Transverse colon (tissue), 4 donors: ENCODE measurements at places on chromosomes 1 and 21. TPM values are rescaled to one million over a fixed set of nuclear protein-coding genes. Genes with fewer than 3 reads are reported as not detected.

DNA sequence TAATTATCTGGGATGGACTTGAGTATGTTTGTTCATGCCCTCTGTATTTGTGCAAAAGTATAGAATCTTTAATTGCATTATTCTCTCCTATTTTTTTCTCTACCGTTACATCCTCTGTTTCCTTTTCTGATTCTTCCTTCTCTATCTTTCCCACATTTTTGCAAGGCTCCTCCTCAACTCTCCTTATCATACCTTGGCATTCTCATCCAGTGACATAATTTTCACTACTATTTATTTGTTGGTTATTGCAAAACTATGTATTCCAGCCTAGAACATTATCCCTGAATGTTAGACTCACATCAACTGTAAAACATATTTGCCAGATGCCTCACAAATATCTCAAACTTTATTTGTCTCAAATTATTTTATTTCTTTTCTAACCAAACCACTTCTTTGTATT, 381.9 kb downstream of the COL11A1 start:
- no peak overlapping the region for H3K27ac ChIP-seq
- H3K36me3 ChIP-seq = no peaks in the 10 kb centered on the region
- H3K4me3 ChIP-seq = no peak overlapping the region

DNA sequence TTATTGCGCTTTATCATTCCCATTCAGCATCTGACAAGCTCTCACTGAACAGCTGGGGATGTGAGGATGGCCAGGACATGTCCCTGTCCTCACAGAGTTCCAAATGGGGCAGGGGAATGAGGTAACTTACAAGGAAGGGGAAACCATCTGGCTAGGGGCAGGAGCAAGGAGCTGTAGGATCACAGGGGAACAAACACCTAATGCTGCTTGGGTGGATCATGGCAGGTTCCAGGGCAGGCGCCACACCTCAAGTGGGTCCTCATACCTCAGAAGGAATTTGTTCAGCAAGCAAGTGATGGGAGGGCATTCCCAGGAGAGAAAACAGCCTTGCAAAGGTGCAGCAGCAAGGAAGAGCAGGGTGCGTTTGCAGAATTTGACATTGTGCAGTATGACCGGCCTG, 35.1 kb upstream of the GRIK3 start:
- H3K27ac ChIP-seq = no peak overlapping the region
- H3K4me3 ChIP-seq = no peak overlapping the region
- H3K4me1 ChIP-seq = no peaks in the 10 kb centered on the region
- no peaks in the 10 kb centered on the region for H3K36me3 ChIP-seq

DNA sequence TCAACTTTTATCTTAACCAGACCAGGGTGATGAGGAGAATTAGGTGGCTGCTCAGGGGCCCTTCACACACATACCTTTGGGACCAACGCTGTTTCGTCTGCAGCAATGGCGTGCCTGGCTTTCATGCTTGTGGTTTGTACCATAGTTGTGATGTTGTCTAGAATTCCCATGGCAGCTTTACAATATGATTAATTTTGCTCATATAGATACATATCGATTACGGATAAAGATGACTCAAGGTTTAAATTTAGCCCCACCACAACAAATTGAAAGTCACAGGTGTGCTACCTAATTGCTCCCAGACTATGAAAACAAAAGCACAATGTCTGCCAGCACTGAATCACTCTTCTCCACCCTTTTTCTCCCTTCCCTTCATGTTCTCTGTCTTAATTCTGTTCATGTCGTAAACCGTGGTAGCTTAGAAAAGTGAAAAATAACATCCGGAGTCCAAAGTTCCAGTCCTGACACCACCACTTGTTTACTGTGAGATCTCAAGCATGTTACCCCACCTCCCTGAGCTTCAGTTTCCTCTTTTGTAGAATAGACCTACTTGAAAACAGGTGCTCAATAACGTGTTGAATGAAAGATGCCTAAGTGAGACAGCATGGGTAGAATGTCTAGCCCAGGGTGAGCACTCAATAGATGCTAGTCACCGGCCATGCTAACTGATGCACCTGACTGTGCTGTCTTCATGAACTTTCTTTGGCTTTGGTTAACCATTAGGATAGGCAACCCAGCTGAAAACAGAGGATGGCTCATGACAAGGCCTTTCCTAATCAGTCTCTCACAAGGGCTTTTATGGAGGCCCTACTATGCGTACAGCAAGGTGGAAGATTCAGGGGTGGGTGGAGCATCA, 22.1 kb upstream of the JUN start:
- H3K27me3 ChIP-seq = no peaks in the 10 kb centered on the region
- H3K4me3 ChIP-seq = no peak overlapping the region
- H3K36me3 ChIP-seq = no peaks in the 10 kb centered on the region
- H3K4me1 ChIP-seq = peaks cover 27% of the 10 kb centered on the region
- no peak for DNase-seq

DNA sequence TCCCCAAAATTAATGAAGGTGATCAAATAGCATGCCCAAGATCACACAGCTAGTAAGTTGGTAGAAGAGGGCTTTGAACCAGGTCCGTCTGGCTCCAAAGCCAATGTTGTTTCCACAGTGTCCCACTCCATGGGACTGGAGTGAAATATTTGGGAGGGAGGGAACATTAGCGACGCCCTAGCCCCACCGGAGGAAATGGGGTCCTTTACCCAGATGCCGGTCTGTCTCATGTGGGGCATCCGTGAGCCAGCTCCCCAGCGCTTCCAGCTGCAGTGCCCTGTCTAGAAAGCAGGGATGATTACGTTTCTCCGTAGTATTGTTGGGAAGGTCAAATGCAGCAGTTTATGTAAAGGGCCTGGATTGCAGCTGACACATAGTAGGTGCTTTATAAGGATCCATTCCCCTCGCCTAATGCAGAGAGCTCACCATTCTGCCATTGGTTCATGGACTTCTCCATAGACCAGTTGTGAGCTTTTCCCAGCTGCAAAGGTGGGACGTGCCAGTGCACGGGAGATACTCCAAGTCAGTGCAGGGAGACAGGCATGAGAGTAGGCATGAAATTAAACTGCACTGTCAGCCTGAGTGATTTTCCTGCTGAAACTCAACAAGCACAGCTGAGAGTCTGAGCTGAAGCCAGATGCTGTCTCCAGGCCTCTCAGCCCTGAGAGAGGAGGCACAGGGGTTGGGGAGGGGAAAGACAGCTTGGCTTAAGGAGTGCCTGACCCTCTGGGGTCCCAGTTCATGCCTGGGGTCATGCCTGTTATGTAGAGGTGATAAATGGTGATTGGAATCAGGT, 24.7 kb downstream of the QSOX1 start:
- no peak overlapping the region for H3K4me3 ChIP-seq
- H3K27me3 ChIP-seq = no peaks in the 10 kb centered on the region
- H3K36me3 ChIP-seq = peaks cover 11% of the 10 kb centered on the region
- DNase-seq = no peak
- no peak overlapping the region for H3K27ac ChIP-seq

The NUDT17 gene
- total RNA-seq = 1.1 TPM
